ENCODE measurements at places on chromosomes 12 and 14.

- DNase-seq: no peak
These were observed 14.5 kb upstream of the MAP1LC3B2 start for GRCh38 chr12:116544656-116545055.

- no peak for DNase-seq
These were observed 23.0 kb upstream of the ITGA5 start for GRCh38 chr12:54442099-54442498.

- no peak for DNase-seq
These were observed 18.9 kb upstream of the C12orf71 start for GRCh38 chr12:27101290-27101689.

- DNase-seq: no peak
These were observed 65.4 kb downstream of the FGD6 start for GRCh38 chr12:95151821-95152220.

DNA sequence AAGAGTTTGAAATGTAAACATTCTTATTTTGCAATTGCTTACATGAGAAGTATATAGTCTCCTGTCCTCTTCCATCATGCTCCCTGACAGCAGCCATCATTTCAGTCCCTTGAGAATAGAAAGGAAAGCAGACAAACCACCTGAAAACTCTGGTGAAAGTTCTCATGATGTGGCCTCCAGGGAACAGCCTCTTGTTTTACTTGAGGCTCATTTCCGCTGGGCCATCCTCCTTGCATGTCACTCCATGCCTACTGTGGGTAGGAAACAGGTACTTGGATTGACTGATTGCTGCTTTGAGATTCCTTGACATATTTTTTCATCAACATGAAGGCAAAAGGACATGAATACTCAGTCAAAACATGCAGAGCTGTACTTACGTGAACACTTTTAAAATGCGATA is 6.0 kb downstream of the SYT1 start:
- DNase-seq: no peak

DNA sequence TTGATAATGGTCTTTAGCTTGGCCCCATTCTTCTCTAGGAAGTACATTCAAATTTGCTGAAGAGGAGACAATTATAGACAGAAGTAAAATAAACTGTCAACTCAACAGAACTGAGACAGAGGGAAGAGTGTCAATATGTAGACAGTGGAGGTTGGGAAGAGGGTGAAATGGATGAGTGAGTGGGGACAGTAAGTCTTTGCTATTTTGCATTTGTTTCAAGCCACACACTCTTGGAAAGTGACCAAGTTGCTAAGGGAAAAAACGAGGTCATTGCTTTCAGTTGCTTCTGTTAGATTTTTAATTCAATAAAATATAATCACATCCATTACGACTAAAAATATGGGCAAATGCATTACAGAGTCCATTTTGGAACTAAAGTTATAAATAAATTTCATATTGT is 47.8 kb downstream of the BTBD7 start:
- DNase-seq: no peak

DNA sequence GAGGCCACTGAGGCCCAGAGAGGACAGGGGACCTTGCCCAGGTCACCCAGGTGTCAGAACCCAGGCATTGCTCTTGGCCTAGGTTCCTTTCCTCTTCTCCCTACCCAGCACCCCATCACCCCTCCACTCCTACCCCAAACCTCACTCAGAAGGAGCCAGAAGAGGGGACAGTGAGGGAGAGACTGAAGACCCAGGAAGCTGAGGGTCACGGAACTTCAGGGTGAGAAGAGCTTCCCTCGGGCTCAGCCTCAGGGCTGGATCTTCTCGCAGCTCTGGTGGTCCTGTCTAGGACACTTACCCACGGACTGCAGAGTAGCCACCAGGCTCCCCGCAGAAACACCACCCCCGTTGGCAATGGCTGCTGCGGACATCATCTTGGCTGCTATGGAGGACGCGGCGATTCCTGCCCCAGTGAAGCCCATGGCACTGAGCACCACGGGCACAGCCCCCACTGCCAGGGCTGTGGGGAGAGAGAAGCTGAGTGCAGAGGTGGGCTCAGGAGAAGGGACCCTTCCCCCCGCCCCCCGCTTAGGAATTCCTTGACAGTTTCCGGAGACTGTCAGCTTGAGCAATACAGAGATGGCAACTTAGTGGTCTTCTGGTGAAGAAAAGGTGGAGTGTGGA is 1.1 kb downstream of the IFI27L2 start:
- DNase-seq: no peak

DNA sequence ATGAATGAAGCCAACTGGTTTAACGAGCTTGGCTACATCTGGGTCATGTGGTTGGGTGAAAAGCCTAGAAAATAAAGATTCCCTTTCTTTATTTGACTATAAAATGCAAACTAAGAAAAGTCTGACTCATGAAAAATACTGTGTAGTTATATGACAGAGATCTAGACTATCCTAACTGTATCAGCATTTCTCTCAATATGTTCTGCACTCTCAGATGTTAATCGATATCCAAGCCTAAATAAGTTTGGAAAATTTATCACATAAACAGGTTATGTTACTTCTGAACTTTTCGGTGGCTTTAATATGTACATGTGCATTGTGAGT is 133.1 kb downstream of the DAAM1 start:
- DNase-seq: no peak

DNA sequence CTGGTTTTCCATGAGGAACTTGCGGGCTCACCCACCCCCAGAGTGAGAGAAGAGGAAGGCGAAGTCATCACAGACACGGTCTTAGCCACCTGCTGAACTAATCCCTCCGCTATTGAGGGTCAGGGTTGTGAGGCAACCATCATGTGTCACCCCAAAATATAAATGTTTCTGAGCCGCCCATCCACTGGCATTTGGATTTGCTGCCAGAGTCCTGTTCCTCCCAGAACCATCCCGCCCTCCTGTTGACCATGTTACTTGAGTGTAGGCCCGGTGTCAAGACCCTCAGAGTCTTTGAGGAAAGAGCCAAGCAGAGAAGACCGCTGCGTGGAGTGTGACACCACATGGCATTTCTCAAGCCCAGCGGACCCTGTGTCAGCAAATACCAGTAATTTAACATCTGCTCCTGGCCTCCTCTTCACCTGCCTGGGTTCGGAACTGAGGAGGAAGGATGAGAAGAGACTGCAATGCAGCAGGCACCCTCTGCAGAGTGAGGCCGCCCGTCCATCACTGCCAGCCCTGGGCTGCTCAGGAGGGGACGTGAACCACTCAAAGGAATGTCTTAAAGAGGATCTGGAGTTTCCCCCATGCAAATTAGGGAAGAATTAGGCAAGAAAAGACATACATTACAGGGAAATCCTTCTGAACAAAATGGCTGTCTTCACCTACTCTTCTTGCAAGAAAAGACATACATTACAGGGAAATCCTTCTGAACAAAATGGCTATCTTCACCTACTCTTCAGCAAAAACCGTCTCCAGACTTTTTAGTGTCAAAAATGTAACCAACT is 100.4 kb downstream of the FBXL14 start:
- DNase-seq: no peak

DNA sequence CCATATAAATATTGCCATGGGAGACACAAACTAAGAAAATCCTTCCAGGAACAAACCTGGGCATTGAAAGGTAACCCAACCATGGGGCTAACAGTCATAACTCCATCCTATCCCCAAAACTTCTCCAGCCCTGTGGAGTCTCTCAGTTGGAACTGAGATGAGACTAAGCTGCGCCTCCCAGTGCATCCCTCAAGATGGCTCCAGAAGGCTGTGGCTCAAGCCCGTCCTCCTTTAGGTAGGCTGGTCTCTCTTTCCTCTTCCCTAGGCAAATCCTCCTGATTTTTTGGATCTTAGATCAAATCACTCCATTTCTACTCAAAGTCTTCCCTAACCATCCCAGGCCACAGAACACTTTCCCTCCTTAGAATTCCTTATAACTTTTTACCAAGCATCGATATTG is 364.3 kb upstream of the CCDC196 start:
- no peak for DNase-seq

GRCh38 chr12:90124289-90124688 is 415.7 kb upstream of the ATP2B1 start:
- DNase-seq: no peak

DNA sequence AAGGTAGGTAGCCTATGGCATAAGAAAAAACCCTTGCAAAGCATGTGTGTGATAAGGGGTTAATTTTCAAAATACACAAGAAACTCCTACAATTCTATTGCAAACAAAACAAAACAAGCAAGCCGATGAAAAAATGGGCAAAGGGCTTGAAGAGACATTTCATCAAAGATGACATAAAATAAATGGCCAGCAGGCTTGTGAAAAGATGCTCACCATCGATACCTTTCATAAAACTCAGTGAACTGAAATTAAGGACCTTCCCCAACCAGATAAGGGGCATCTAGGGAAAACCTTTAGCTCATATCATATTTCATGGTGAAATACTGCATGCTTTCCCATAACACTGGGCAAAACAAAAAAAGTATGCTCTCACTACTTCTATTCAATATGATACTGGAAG is 131.2 kb downstream of the PPM1H start:
- no peak for DNase-seq

- no peak for DNase-seq
These were observed 1178.8 kb downstream of the VRK1 start for GRCh38 chr14:97975962-97976361.

GRCh38 chr14:53043027-53043581 is 92.3 kb upstream of the FERMT2 start:
- no peak for DNase-seq

GRCh38 chr14:64504897-64505794 is 576 bp downstream of the ZBTB1 start:
- peak; percentile 92 for DNase-seq

DNA sequence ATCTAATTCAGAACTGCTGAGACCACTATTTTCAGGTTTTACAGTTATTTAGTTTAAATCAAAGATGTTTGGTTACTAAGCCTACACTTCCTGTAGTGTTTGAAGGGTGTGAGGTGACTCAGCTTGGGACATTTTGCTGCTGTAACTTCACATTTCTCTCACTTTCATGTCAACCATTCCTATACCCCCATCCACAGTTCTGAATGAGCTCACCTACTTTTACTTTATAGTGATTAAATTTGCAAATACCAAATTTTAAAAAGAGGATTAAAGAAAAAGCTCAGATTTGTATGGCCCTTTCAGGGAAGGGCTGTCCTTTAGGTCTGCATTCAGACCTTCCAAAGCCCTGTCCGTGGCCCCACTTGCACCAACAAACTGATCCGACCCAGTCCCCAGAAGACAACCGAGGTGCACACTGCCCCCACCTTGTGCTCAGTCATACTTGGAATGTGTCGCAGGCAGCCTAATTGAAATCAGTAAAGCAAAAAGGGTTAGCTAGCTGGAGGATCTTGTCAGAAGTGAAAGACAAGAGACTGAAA is 174.4 kb downstream of the MON2 start:
- DNase-seq: peak; percentile 86

GRCh38 chr12:74293689-74294131 is 243.9 kb upstream of the ATXN7L3B start:
- DNase-seq: no peak

GRCh38 chr14:69242311-69243224 is 17.4 kb upstream of the GALNT16 start:
- peak; percentile 66 for DNase-seq
